ENCODE measurements at places on chromosomes 6 and 20. TPM values are rescaled to one million over a fixed set of nuclear protein-coding genes. Genes with fewer than 3 reads are reported as not detected.

MAFB gene
- total RNA-seq = 0.05 TPM

DEFB115 gene
- not detected for total RNA-seq

TLDC2 gene
- not detected for total RNA-seq

RIMS1 gene
- not detected for total RNA-seq

RUNX2 gene
- total RNA-seq = 1.3 TPM

TREML2 gene
- total RNA-seq = not detected

SLC12A5 gene
- total RNA-seq = 14.8 TPM

PEX3 gene
- total RNA-seq = 11.3 TPM

RBPJL gene
- total RNA-seq = not detected

ADGB gene
- not detected for total RNA-seq

PBOV1 gene
- total RNA-seq = not detected
